ENCODE measurements at places on chromosomes 6 and 20.

DNA sequence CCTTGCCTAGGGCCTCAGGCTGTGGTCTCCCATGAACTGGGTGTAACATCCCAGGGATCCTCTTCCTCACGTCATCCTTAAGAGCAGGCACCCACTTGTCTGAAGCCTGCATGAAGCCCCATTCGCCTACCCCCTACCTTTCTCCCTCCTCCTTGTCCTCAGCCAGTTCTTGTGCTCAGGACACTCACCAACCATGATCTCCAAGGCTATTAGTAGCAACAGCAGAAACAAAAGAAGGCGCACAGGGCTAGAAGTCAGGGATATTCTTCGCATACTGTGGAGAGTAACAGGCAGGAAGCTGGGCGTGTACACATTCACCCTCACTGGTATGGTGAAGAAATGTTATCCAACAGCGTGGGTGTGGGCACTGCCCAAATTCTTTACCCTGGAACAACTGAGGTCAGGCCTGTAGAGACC lies 7.3 kb downstream of the RAET1E start:
- peak; percentile 18 for DNase-seq

DNA sequence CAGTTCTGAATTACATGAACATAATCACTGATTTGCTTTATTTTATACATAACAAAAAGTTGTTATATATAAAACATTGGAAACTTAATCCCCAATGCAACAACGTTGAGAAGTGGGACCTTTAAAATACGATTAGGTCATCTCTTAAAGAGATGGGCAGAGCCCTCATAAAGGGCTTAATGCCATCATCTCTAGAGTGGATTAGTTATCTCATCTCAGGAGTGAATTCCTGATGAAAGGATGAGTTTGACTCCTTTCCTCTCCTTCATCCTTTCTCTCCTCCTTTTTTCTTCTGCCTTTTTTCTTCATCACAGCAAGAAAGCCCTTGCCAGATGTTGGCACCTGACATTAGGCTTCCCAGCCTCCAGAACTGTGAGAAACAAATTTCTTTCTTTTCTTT lies 13.9 kb downstream of the HLA-DOA start:
- DNase-seq, result no peak

GRCh38 chr20:57126481-57127092 lies 139.9 kb downstream of the BMP7 start:
- no peak for DNase-seq

- DNase-seq, result no peak
Measured at GRCh38 chr6:50288241-50288640, 238.5 kb upstream of the DEFB112 start.

- no peak for DNase-seq
Measured at GRCh38 chr20:25293507-25293906, 45.6 kb downstream of the PYGB start.

DNA sequence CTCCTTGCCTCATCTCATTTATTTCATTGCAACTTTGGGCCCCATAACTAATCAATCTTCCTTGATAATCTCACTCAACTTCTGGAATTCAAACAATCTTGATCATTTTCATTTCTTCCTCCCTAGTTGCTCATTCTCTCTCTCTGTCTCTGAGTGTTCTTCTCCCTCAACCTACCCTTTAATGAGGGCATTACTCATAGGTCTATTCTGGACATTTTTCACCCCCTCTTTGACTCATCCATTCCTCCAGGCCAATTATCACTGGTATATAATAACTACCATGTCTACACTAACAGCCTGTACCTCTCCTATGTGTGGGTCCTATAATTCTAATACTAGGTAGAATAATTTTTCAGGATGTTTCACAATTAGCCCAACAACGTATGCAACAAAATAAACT lies 78.8 kb downstream of the COL21A1 start:
- DNase-seq, result peak; percentile 18

DNA sequence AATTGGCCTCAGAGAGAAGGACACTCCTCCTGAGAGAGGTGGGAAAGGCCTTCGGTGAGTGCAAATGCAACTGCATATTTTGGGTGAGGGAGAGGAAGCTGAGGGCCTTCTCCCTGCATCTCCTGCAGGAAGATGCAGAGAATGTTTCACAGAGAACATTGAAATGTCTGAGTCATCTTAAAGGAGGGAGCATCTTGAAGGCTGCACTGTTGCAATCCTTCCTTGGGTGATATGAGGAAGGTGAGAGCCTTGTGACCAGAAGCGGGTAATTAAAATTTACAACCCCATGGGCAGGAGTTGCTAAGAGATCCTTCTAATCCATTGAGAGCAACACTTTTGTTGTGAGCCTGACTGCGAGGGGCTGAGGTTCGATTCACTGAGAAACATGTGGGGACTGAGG lies 375.7 kb upstream of the MARCKS start:
- no peak for DNase-seq

DNA sequence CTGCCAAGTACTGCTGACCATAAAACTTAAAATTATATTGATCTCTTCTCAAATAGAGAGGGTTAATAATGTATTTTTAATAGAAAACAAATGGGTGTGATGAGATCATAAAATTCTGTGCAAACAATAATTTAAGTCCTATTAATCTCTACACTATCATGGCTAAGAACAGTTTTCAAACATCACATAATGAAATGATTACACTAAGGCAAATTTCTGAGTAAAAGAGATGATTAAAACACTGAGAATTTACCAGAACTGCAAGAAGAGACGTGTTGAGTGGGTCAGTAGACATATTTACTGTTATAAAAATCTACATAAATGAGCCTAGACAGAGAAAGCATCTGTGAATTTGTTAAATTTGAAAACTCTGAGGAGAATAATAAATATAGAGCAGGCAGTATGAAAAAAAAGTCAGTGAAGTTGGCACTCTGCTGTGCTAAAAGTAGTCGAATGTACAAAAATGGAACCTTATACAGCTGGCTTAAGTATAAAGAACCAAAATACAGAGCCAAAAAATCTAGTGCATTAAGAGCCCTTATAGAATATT lies 302.6 kb upstream of the MANEA start:
- DNase-seq, result no peak

GRCh38 chr6:71460933-71461332 lies 172.3 kb downstream of the OGFRL1 start:
- no peak for DNase-seq

GRCh38 chr6:13765570-13765969 lies 48.8 kb downstream of the MCUR1 start:
- DNase-seq, result no peak

DNA sequence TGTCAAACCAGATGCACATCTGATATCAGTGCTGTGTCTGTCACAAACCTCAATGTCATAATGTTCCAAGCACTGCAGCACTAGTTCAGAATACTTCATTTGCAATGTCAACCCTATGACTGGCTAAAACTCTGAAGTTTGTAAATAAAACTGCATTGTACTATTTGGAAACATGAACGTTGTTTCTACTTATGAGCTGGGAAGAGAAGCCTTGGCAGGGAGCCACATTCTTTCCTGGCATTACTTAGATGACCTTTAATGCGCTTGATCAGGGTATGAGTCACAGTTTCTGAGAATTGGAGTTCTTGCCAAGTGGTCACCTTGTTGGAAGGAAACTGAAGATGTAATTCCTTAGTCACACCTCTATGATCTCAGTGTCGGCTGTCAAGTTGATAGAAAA lies 664.8 kb upstream of the MMS22L start:
- peak; percentile 73 for DNase-seq

- peak; percentile 15 for DNase-seq
Measured at GRCh38 chr6:154914288-154914687, 80.8 kb upstream of the TIAM2 start.

DNA sequence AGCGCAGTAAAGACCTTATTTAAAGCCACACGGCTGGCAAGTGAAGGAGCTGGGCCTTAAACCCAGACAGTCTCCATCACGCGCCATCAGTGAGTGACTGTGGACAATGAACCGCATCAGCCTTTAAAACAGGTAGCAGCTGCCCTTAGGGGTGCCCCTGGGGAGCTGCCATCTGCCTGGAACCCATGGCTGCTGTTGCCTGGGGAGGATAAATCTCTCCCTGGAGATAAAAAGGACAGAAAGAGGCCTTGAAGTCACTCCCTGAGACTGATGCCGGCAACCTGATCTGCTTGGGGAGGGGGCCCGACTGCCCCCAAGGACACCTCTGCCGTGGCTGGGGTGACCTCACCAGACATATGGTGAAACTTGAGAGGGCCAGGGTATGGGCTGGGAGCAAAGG lies 73.5 kb downstream of the PREX1 start:
- no peak for DNase-seq

GRCh38 chr20:21514553-21515251 lies 838 bp upstream of the NKX2-2 start:
- no peak for DNase-seq

DNA sequence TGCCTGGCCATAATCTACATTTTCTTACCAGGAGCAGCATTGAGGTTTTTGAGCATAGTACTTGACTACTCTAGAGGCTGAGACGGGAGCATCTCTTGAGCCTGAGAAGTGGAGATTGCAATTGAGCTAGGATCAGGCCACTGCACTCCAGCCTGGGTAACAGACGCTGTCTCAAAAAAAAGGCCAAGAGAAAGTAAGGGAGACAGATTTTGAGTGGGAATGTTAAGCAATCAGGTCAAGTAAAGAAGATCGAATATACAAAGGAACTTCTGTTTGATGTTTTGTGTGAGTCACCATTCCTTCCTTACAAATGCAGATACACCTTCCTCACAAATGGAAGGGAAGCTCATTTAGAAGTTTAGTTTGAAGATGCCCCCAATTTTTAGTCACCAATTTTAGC lies 4.4 kb downstream of the PNRC1 start:
- peak; percentile 22 for DNase-seq

DNA sequence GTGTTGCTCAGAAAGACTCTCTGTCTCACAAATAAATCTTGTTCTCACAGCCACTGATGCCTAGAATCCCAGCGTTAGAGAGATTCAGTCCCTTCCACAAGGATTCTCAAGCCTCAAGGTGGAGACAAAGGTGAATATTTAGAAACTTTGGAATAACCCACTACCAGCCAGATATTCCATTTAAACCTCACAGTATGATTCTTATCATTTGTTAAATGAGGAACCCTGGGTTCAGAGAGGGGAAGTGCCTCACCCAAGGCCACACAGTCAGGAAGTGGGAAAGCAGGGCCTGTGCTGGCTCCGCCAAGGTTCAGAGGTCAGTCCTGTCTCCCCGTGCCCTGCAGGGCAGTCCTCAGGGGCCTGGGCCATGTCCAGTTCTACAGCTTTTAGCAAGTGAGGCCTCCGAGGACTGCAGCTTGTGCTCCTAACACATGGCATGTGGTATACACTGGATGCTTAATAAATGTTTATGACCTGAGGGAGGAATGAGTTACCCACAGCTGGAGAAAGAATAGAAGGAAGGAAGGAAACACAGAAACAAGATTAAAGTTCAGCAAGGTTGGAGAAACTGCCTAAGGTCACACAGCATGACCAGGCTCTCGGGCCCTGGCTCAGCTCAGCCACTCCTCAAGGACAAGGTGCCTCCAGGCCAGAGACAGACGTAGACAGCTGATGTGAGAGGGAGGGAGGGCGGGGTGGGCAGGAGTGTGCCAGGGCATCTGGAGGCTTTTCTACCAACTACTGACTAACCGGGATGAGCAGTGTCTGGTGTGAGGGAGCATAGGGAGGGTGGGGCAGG lies 3.9 kb upstream of the TGM2 start:
- DNase-seq, result no peak

GRCh38 chr6:77463308-77463860 lies at the start of gene HTR1B:
HTR1B (minus strand) TSS chr6:77463491; CDS start chr6:77463403, 88 bp downstream.
- no peak for DNase-seq

GRCh38 chr20:54680872-54681619 lies 205.7 kb downstream of the DOK5 start:
- DNase-seq, result peak; percentile 66

- no peak for DNase-seq
Measured at GRCh38 chr20:6160736-6161135, 37.9 kb upstream of the FERMT1 start.

- DNase-seq, result no peak
Measured at GRCh38 chr20:62437927-62438326, 10.6 kb upstream of the RBBP8NL start.

DNA sequence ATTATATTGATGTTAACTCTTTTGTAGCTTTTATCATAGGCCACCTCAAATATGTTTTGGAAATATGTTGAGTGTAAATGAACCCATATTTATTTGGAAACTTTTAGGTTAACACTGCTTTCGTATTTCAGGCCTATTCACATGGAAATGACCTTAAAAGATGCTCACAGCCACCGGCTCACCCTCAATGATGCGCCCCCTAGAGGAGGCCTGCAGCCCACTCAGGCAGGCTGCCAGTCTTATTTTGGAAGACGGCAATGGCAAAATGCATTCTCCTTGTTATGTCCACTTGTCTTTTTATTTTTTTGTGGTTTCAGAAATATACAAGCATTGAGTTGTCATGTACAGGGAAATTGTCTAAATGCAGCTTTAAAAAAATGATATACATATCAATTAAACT lies 869.7 kb downstream of the PHF3 start:
- no peak for DNase-seq

DNA sequence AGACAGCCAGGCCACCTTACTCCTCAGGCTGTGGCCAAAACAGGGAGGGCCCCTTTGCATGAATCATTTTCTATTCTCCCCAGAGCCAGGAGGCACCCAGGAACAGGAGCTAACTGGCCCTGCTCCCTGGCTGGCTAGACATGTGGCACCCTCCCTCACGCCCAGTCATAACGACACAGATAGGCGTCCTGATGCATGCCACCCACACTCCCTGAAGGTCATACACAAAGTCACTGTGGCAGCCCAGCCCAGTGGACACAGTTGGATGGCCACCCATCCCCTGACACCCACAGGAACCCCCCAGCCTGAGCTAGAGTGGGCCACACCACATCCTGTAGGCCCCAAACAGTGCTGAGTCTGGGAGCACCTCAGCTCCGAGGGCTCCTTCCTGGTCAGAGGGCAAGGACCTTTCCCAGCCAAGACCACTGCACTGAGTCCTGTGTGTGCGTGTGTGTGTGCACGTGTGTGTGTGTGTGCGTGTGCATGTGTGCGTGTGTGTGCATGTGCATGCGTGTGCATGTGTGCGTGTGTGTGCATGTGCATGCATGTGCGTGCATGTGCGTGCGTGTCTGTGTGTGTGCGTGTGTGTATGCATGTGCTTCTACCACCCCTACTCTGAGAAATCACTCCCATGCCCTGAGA lies 21.6 kb downstream of the TFEB start:
- DNase-seq, result peak; percentile 55

- DNase-seq, result peak; percentile 87
Measured at GRCh38 chr20:21182832-21183563, 57.1 kb downstream of the KIZ start.

- no peak for DNase-seq
Measured at GRCh38 chr6:50992704-50993625, 174.3 kb downstream of the TFAP2B start.
